ENCODE measurements at places on chromosomes 3 and 15.

- peaks cover 2% of the 10 kb centered on the region for H3K27me3 ChIP-seq
- DNase-seq: no peak
- H3K4me3 ChIP-seq: no peak overlapping the region
- H3K36me3 ChIP-seq: no peaks in the 10 kb centered on the region
- H3K27ac ChIP-seq: no peak overlapping the region
- H3K4me1 ChIP-seq: no peaks in the 10 kb centered on the region
These were observed 24.0 kb upstream of the RAF1 start for GRCh38 chr3:12687948-12688347.

GRCh38 chr3:191366675-191367074 lies 36.3 kb upstream of the UTS2B start:
- no peaks in the 10 kb centered on the region for H3K27me3 ChIP-seq
- no peaks in the 10 kb centered on the region for H3K4me1 ChIP-seq
- H3K36me3 ChIP-seq: no peaks in the 10 kb centered on the region
- no peak overlapping the region for H3K27ac ChIP-seq
- no peak for DNase-seq

DNA sequence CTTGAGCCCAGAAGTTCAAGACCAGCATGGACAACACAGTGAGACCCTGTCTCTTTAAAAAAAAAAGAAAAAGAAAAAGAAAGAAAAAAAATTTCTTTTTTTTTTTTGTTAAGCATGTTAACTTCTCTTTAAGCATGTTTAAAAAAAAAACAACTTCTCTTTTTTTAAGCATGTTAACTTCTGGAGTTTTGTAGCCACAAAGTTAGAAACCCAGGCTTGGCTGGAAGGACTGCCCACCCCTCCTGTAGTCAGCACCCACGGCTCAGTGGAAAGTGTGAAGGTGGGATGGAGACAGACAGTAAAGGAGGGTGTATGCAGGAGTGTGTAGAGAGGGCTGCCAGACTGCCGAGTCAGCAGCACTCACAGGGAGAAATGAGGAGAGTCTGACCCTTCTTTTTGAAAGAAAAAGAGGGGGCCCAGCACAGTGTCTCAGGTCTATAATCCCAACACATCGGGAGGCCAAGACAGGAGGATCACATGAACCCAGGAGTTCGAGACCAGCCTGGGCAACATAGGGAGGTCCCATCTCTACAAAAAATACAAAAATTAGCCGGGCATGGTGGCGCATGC lies 33.2 kb downstream of the GOLGA8S start:
- no peaks in the 10 kb centered on the region for H3K27me3 ChIP-seq
- H3K36me3 ChIP-seq: no peaks in the 10 kb centered on the region
- H3K4me3 ChIP-seq: no peak overlapping the region
- no peaks in the 10 kb centered on the region for H3K4me1 ChIP-seq
- no peak for DNase-seq

DNA sequence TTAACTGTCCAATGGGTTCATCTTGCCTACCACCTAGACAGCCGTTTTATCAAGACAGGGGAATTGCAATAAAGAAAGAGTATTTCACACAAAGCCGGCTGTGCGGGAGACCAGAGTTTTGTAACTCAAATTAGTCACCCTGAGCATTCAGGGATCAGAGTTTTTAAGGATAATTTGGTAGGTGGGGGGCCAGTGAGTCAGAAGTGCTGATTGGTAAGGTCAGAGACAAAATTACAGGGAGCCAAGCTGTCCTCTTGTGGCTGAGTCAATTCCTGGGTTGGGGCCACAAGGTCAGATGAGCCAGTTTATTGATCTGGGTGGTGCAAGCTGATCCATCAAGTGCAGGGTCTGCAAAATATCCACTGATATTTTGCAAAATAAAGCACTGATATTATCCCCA lies 29.9 kb upstream of the GPD1L start:
- no peak overlapping the region for H3K27ac ChIP-seq
- H3K4me1 ChIP-seq: no peaks in the 10 kb centered on the region
- no peaks in the 10 kb centered on the region for H3K36me3 ChIP-seq
- no peak overlapping the region for H3K4me3 ChIP-seq
- peaks cover 6% of the 10 kb centered on the region for H3K27me3 ChIP-seq

- H3K36me3 ChIP-seq: no peaks in the 10 kb centered on the region
- H3K27ac ChIP-seq: no peak overlapping the region
- no peaks in the 10 kb centered on the region for H3K4me1 ChIP-seq
- no peak for DNase-seq
- peaks cover 3% of the 10 kb centered on the region for H3K27me3 ChIP-seq
- H3K4me3 ChIP-seq: no peak overlapping the region
These were observed 11.0 kb downstream of the C3orf22 start for GRCh38 chr3:126547721-126548120.

- peaks cover 19% of the 10 kb centered on the region for H3K36me3 ChIP-seq
- H3K27ac ChIP-seq: no peak overlapping the region
- no peak overlapping the region for H3K4me3 ChIP-seq
- no peaks in the 10 kb centered on the region for H3K27me3 ChIP-seq
These were observed 40.3 kb downstream of the RPL39L start for GRCh38 chr3:187098923-187099512.

DNA sequence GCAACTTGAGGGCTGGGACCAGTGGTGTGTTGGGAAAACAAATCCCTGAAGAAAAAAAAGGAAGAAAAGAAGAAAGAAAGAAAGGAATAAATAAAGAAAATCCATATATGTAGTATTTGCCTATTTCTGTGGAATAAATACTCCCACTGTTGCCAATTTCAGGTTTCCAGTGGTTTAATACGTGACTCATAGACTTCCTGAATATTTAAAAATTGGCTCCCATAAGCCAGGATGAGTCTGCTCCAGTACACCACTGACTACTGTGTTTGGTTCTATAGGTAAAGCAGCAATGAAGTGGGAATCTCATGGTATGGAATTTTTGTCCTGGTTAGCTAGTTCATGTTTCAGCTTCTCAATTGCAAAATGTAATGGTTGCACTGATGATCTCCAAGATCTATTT lies 31.6 kb downstream of the PYDC2 start:
- H3K27ac ChIP-seq: no peak overlapping the region
- DNase-seq: no peak
- H3K4me3 ChIP-seq: no peak overlapping the region
- H3K4me1 ChIP-seq: no peaks in the 10 kb centered on the region
- H3K27me3 ChIP-seq: no peaks in the 10 kb centered on the region

DNA sequence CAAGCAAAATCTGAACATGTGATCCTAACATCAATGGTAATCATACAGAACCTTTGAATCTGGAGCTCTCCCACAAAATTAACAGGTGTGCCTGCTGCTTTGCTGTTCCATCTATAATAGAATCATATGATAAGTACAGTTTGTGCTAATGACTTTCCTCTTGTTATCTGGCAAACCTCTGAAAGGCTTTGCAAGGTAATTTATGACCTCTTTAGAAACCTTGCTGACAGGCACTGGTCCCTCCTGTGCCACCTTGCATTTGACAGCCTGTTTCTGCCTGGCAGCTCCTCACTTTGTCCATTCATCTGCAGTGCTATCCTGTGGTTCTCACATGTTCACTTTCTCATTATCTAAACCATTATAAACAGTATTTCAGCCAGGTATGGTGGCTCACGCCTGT lies 10.2 kb upstream of the HTR3C start:
- no peaks in the 10 kb centered on the region for H3K36me3 ChIP-seq
- peaks cover 6% of the 10 kb centered on the region for H3K27me3 ChIP-seq
- H3K27ac ChIP-seq: no peak overlapping the region
- H3K4me3 ChIP-seq: no peak overlapping the region

- no peaks in the 10 kb centered on the region for H3K4me1 ChIP-seq
- H3K4me3 ChIP-seq: no peak overlapping the region
- H3K36me3 ChIP-seq: no peaks in the 10 kb centered on the region
- no peak for DNase-seq
These were observed 26.7 kb upstream of the STAG1 start for GRCh38 chr3:136778865-136779264.

- no peak overlapping the region for H3K4me3 ChIP-seq
- no peak for DNase-seq
- no peak overlapping the region for H3K27ac ChIP-seq
- H3K27me3 ChIP-seq: peaks cover 6% of the 10 kb centered on the region
- no peaks in the 10 kb centered on the region for H3K4me1 ChIP-seq
- no peaks in the 10 kb centered on the region for H3K36me3 ChIP-seq
These were observed 56.5 kb downstream of the SLC7A14 start for GRCh38 chr3:170529346-170529745.

GRCh38 chr15:62165104-62165792 lies at the start of gene C2CD4B:
TSS of gene C2CD4B (minus strand) at chr15:62165285. CDS start at chr15:62164984, 301 bp downstream.
- peaks cover 80% of the 10 kb centered on the region for H3K27me3 ChIP-seq
- peak within 1 kb of the TSS; percentile 70 for H3K4me3 ChIP-seq
- H3K36me3 ChIP-seq: no peaks in the 10 kb centered on the region
- H3K27ac ChIP-seq: no peak within 1 kb of the TSS

DNA sequence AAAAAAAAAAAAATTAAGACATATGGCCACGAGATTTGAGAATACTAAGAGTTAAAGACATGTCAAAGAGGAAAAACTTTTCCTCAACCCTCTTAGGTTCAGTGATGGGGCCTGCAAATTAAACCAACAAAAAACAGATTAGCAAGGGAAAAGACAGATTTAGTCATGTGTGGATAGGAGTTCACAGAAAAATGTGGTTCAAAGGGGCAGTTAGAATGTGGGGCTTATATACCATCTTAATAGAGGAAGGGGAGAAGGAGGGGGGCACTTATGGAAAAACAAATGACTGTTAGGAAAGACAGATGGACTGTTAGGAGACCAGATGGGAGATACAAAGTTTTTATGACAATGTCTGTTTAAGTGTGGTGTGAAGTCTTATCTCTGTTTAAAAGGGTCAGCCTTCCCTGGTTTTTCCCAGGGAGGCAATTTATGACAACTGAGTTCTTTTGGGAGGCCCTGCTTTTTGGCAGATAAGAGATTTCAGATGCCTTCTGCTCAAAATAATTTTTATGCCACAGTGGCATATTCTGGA lies 68.7 kb upstream of the FURIN start:
- H3K36me3 ChIP-seq: peaks cover 70% of the 10 kb centered on the region
- H3K27me3 ChIP-seq: no peaks in the 10 kb centered on the region

Data from activated CD8-positive, alpha-beta T cell treated with anti-CD3 and anti-CD28 coated beads, Interleukin-2, amount 10 ng/mL, durations not matched to agents 7 days and 5 days (primary cell).